ENCODE measurements at places on chromosomes 2 and 18. TPM values are rescaled to one million over a fixed set of nuclear protein-coding genes. Genes with fewer than 3 reads are reported as not detected.

The VWA3B gene
- not detected for total RNA-seq

The FBXO15 gene
- total RNA-seq = not detected

- DNase-seq = no peak
These were observed 276.1 kb upstream of the CYP26B1 start for GRCh38 chr2:72423756-72424155.

GRCh38 chr2:78029392-78029995 is 507.3 kb upstream of the LRRTM4 start:
- DNase-seq = no peak

DNA sequence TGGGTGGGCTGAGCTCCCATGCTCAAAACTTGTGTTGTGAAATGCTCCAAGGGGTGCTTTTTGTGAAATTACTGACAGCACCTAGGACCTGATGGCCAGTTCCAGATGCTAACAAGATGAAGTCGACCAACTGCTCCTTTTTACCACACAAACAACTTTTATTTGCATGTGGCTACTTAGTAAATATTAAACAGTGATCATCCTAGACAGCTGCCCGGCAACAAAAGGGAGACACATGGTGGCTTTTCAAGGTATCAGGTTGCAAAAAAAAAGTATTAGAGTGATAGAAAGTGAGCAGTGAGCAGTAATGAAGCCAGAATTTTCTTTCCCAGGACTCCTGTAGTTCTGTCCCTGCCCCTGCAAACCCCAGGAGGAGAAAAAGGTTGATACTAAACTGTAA is 118.5 kb downstream of the RPIA start:
- no peak for DNase-seq

- no peak for DNase-seq
These were observed 9.8 kb upstream of the ARID5A start for GRCh38 chr2:96526615-96527285.

GRCh38 chr2:71944183-71944550 is 203.5 kb downstream of the CYP26B1 start:
- no peak for DNase-seq

- no peak for DNase-seq
These were observed 14.7 kb upstream of the MRPL33 start for GRCh38 chr2:27756544-27757498.
